ENCODE measurements at places on chromosomes 7 and 10.

DNA sequence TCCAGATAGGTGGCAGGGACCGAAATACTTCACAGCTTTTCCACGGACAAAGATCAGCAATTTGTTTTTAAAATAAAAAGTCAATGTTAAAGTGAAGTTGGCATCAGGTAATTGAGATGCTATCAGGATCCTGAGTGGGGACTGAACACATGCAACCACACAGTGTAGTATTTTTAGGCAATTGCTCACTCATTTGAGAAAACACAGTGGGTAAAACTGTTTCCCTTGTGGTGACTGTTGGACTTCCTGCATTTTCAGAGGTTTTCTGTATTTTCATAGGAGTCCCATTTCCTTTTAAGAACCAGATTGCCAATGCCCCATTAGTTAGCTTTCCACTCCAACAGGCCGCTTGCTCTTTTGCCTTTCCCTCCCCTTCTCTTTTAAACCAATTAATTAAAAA is 159.5 kb upstream of the ZNF32 start:
- no peak for DNase-seq

DNA sequence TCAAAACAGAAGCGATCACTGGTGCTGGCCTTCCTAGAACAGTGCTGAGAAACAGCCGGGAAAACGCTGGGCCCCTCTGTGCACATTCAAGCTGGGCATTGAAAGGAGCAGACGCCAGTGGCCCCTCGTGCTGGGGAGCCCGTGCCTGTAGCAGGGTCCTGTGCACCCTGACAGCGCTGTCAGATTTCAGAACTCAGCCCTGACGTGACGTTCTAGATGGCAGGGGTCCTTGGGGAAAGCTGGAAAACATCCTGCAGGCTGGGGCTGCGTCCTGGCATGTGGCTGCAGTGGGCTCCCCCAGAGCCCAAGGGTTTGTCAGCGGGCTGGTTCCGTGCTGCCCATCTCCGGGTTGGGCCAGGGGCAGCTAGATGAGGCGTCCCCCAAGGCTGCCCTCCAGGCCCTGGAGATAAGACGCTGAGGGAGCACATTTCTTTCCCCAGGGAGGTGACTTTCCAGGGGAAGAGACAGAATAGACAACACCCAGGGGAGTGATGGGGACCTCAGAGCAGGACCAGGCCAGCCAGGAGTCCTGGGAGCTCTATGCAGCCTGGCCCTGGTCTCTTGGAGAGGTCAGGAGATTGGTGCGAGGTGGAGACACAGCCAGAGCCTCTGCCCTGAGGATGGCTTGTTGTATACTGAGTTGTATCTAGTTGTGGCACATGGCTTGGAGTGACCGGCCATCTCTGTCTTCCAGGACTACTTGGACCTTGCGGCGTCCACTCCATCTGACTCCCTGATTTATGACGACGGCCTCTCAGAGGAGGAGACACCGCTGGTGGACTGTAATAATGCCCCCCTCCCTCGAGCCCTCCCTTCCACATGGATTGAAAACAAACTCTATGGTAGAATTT is 12.1 kb upstream of the CSGALNACT2 start:
- DNase-seq = peak; percentile 1

GRCh38 chr7:113267271-113267670 is 148.9 kb upstream of the SMIM30 start:
- no peak for DNase-seq

GRCh38 chr10:115706488-115707076 is 566.4 kb downstream of the GFRA1 start:
- no peak for DNase-seq

GRCh38 chr10:90141791-90142190 is 440.4 kb downstream of the KIF20B start:
- DNase-seq = no peak

DNA sequence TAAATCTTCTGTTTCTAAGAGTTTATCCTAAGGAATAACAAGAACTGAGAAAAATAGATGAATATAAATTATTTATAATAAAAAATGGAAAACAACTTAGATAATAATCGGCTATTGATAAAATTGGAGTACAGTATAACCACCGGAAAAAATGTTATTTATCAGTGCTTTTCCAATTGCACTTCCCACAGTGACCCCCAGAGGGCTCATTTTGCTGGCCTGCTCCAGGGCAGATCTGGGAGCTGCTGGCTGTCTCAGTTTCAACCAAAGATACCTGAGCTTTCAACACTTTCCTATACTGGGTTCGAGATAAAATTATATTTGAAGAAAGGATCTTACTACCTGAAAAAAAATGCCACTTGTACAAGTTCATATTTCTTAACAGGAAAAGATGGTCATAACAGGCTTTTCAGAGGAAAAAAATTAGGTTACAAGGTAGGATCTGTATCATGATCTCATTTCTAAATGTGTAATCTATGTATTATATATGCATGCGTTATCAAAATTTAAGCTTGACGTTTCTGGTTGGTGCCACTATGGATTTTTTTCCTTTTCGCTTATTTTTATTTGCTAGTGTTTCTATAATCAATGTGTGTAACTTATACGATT is 165.7 kb downstream of the NPSR1 start:
- peak; percentile 55 for DNase-seq

DNA sequence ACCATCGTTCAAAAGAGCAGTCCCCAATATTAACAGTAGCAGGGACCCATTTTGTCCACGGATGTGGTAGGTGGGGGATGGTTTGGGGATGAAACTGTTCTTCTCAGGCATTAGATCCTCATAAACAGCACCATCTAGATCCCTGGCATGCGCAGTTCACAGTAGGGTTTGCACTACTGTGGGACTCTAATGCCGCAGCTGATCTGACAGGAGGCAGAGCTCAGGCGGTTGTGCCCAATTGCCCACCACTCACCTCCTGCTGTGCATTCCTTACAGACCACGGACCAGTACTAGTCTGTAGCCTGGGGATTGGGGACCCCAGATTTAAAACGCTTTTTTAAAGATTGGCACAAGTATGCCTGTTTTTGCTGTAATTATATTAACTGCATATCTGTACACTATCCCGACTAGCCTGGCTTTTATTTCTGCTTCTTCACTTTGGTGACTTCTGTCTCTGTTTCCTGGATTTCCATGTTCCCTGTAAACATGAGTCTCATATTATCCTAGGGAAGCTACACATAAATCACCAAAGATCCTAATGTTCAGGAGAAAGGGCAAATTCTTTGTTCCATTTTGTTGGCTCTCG is 163.3 kb upstream of the AKR1E2 start:
- DNase-seq = no peak

Data from transverse colon (tissue), 4 donors.